ENCODE measurements at places on chromosomes 7 and 10. TPM values are rescaled to one million over a fixed set of nuclear protein-coding genes. Genes with fewer than 3 reads are reported as not detected.

GRCh38 chr10:87887548-87888289, 24.3 kb downstream of the PTEN start:
- no peak for DNase-seq

GRCh38 chr10:85105614-85106255, 777.3 kb downstream of the CCSER2 start:
- no peak for DNase-seq

GRCh38 chr7:102413091-102413490, 16.9 kb downstream of the PRKRIP1 start:
- DNase-seq = no peak

DNA sequence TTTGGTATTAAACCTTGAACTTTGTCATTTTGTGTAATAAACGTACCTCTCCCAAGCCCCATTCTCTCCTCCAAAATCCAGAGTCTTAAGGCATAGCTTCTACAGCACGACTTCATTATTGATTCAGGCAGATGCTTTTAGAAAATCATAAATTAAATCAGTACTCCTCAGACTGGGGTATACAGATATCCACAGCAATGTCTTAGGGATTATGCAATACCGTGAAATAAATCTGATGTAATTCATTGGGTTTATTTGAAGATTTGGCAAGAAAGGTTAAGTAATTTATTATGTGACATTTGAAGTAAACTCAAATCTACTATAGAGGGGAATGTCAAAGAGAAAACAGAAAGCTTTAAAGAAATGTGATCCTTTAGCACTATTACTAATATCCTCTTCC, 246.1 kb upstream of the PLXDC2 start:
- no peak for DNase-seq

The ZKSCAN5 gene
- 8.6 TPM for polyA plus RNA-seq

DNA sequence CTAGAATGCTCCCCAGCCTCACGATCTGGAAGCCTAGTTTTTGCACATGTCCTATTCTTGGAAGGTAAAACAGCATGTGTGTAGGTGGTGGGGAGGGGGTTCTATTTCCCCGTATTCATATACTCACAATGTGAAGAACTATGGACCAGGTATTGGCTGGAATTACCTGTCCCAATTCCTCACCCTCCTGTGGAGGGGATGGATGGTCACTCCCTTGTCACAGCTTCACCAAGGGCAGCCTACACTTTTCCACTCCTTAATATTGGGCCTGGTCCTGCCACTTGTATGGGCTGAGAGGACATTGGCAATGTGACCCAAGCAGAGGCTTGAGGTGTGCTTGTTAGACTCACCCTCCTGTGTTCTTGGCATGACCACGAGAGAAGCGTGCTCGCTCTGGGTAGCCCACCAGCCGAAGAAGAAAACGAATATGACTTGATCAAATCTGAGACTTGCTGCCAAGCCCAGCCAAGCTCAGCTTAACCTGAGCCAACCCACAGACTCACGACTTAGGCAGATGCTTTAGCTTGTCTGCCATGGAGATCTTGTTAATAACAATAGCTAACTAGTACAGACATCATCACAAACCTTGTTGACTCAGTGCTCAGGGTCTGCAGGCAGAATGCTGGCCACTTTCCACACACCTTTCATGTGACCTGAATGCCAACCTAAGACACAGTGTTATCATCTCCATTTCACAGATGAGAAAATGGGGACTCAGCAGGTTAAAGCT, 17.2 kb downstream of the ZNF488 start:
- DNase-seq = no peak

- DNase-seq = no peak
These were observed 67.6 kb downstream of the C10orf120 start for GRCh38 chr10:122632031-122632430.

- DNase-seq = no peak
These were observed 47.0 kb downstream of the CLRN3 start for GRCh38 chr10:127845756-127846155.

DNA sequence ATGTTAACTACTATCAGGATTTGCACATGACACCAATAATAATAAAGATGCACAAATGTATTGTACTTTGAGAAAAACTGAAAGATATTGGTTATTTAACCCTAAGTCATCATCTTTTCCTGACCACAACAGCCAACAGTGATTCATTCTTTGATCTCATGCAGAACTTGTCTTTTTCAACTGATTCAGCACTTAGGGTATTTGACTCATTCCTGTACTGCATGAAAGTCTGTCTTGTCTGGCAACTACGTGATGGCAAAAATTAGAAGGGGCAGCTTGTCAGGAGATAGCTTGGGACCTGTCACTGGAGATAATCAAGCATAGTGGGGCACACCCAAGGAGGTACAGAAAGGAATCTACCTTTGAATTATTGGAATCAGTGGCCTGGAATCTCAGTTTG, 77.8 kb upstream of the LRRC17 start:
- DNase-seq = no peak

- DNase-seq = no peak
These were observed 40.2 kb downstream of the FBH1 start for GRCh38 chr10:5930272-5930671.

The ZNF12 gene
- 36.7 TPM for polyA plus RNA-seq

DNA sequence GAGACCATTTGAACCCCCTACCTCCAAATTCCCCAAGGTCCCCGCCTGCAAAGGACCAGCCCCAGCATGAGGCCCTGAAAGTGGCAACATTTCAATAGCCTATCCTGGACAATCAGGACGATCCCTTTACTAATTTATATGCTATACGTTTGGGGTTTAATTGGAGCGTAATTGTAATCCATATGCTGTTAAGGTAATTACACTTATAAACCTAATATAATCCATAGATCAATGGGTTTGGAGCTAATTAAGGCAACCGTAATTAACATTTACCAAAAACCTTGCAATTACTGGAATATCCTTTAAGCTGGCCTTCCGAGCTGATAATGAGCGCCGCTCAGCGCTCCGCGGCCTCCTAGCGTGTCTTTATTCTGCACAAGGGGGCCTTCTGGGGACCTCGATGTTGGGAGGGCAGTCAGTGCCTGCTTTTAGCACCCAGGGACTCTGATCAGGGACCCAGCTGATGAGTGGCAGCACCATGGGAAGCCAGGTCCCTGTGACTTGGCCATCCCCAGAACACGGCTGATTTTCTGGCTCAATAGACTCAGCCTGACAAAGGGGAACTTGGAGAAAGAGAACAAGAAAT, 91.2 kb downstream of the LHPP start:
- DNase-seq = no peak

- DNase-seq = no peak
These were observed 573.9 kb upstream of the PCDH15 start for GRCh38 chr10:55374917-55375316.

The MYH16 gene
- polyA plus RNA-seq = 0.01 TPM
